ENCODE measurements at places on chromosomes 7 and 10.

DNA sequence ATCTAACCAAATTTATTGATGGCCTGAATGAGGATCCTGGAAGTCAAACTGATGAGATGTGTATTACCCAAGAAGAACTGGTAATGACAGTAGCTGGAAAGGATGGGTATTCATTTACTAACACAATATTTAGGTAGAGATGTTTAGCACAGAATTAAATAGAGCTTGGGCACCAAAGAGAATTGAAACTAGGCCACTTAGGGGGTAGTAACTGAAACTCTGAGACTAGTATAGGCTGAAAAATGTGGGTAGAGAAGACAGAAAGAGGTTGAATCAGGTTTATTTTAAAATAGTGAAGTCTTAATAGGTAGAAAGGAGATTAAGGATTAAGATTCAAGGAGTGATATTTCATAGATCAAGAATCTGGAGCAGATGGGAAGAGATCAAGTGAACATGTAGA, 155.8 kb downstream of the MLLT10 start:
- DNase-seq: no peak

GRCh38 chr7:43686991-43687390, 42.3 kb downstream of the COA1 start:
- DNase-seq: no peak

DNA sequence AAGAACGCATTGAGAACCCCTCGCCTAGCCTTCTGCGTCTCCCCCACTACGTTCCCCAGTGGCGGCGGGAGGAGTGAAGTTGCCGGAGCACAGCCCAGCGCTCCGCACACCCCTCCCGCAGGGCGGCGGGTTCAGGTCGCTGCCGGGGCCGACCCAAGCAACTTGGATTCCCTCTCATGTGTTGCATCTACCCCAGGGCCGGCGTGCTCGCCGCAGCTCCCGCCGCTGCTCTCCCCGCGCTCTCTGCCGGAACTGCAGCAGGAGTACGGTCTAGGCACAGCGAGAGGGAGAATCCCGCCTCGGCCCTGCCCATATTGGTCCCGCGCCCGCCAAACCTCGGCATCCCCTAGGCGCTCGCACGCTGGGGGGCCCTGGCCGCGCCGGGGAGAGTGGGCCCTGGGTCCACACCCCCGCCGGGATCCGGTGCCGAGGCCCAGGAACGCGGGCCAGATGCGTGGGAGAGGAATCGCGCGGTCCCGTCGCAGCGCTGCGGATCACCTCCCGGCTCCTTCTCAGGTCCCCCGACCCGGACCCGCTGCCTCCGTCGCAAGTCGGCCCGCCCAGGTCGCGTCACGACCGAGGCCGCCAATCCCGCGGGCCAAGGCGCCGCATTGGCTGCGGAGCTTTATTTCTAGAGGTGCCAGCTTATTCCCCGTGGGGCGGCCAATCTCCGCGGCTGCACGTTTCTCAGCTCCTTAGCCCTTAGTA, 648 bp upstream of the TMEM243 start:
- peak; percentile 88 for DNase-seq

- peak; percentile 72 for DNase-seq
These were observed at the start of gene PIP4K2A for GRCh38 chr10:22714479-22715289. TSS of gene PIP4K2A (minus strand) at chr10:22714578. CDS start at chr10:22714326, 252 bp downstream.

DNA sequence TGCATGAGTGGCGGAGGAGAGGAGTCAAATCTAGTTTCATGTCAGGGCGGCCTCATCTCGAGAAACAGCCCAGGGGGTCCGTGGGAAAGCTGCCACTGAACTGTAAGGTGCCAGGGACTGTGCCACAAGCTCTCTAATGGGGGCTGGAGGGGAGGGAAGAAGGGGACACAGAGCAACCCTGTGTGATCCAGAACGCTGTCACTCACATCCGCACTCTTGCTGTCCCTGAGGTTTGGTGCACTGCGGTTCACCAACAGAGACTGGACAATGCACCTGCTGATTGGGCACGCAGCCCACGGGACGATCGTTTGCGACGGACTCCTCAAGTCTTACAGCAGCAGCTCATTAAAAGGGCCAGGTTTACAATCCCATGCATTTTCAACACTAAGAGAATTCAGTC, 47.7 kb downstream of the AMZ1 start:
- DNase-seq: no peak

GRCh38 chr10:102628451-102628911, 15.8 kb upstream of the TRIM8 start:
- DNase-seq: no peak

- no peak for DNase-seq
These were observed 179.2 kb upstream of the MBL2 start for GRCh38 chr10:52951824-52952223.

GRCh38 chr10:49647985-49648795, 31.3 kb upstream of the C10orf53 start:
- DNase-seq: no peak

DNA sequence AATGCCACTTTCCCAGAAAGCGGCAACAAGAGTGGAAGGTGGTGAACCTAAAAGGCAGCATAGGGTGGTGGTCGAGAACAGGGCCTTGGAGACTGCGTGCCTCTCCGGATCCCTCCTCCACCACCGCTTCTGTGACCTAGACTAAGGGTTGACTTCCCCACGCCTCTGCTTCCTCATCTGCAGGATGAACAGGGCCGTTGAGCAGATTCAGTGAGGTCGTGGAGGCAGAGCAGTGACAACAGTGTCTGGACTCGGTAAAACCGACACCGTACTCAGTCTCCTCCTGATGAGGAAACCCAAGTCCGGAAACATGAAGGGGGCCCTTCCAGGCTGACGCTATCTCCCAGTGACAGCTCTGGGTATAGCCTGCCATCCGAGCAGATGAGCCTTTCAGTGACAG, 162.6 kb downstream of the CELF2 start:
- peak; percentile 52 for DNase-seq

- DNase-seq: no peak
These were observed 64.4 kb downstream of the EGFR start for GRCh38 chr7:55083206-55083605.

- DNase-seq: peak; percentile 9
These were observed 780 bp downstream of the ALDH18A1 start for GRCh38 chr10:95655571-95656290.

DNA sequence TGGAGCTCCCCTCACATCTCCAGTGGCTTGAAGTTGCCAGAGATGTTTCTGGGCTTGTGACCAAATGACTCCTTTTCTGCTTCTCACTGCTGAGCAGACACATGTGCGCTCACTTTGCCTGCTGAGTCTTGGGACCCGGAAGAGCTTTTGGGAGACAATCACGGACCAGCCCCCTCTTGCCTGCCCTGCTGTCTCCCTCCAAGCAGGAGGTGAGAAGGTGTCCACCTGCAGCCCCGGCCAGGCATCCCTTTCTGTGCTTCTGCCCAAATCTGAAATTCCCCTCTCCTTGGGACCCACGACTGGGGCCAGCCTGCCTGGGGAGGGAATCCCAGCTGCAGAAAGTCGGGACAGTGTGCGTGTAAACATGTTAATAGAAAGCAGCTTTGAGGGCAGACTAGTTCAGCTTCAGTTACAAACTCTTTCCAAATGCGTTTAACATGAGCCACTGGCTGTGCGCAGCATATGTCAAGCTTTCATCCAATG, 31.7 kb downstream of the HTRA1 start:
- DNase-seq: no peak

- DNase-seq: no peak
These were observed 61.3 kb downstream of the KIAA1549 start for GRCh38 chr7:138919911-138920310.

GRCh38 chr7:121493553-121493952, 97.4 kb upstream of the FAM3C start:
- no peak for DNase-seq

GRCh38 chr7:87474533-87475358, 734 bp downstream of the ABCB4 start:
- DNase-seq: no peak

Data from CD4-positive, CD25-positive, alpha-beta regulatory T cell (primary cell).